GM23248 (cell line): ENCODE measurements at places on chromosomes 5 and 9. TPM values are rescaled to one million over a fixed set of nuclear protein-coding genes. Genes with fewer than 3 reads are reported as not detected.
A peak's percentile ranks its signal among the peaks of the same experiment; 100 is the strongest.

GRCh38 chr5:73759771-73760170 lies 133.8 kb downstream of the ARHGEF28 start:
- no peak for DNase-seq

CCNO gene
- 3.3 TPM in 1 of 2 replicates, not detected in the other for total RNA-seq

GRCh38 chr9:135381762-135382310 lies 97.7 kb upstream of the PPP1R26 start:
- no peak for DNase-seq

- DNase-seq: no peak
Measured at GRCh38 chr9:127051881-127052595, 70.4 kb downstream of the ANGPTL2 start.

TAF11L10 gene
- total RNA-seq: not detected in 2 replicates

- peak; percentile 15 for DNase-seq
Measured at GRCh38 chr9:1125741-1126140, 75.6 kb downstream of the DMRT2 start.

FAM81B gene
- total RNA-seq: not detected in 2 replicates

- DNase-seq: peak; percentile 64
Measured at GRCh38 chr9:16715404-16715803, 155.1 kb downstream of the BNC2 start.

GRCh38 chr5:1354576-1354975 lies 9.7 kb upstream of the CLPTM1L start:
- no peak for DNase-seq

- no peak for DNase-seq
Measured at GRCh38 chr9:127188396-127188795, 66.0 kb upstream of the ANGPTL2 start.

DNA sequence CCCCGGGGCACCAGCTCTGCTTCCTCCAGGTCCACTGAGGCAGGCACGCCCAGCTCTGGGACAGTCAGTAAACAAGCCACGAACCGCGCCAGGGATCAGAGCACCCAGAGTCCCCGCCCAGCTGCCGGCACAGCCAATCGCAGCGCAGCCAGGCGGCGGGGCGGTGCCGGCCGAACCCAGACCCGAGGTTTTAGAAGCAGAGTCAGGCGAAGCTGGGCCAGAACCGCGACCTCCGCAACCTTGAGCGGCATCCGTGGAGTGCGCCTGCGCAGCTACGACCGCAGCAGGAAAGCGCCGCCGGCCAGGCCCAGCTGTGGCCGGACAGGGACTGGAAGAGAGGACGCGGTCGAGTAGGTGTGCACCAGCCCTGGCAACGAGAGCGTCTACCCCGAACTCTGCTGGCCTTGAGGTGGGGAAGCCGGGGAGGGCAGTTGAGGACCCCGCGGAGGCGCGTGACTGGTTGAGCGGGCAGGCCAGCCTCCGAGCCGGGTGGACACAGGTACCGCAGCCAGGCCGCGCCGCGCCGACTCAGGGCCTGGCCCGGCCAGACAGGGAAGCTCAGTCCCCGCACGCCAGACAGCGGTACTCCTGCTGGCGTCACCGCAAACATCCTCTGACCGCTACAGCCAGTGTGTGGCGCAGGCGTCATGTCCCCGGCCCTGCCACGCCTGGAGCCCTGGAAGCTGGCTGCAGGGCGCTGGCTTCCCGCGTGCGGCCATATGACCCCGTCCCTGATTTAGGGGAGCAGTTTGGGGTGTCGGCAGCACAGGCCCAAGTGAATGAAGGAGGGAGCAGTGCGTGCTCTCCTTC lies at the start of gene CTSL:
Gene CTSL (plus strand): TSS at position 220 of the 810 bp plus-strand sequence. CDS start 1,485 bp downstream, outside the sequence.
- peak; percentile 95 for DNase-seq

ZNF300 gene
- total RNA-seq: 2.0 and 5.1 TPM in 2 replicates

GRCh38 chr9:137353223-137354152 lies 51.4 kb upstream of the NRARP start:
- no peak for DNase-seq

LCN15 gene
- total RNA-seq: not detected in 2 replicates

GHR gene
- 0.51 and 1.5 TPM in 2 replicates for total RNA-seq

GRCh38 chr9:92611621-92612285 lies 58.2 kb downstream of the IPPK start:
- no peak for DNase-seq

CARD9 gene
- total RNA-seq: 0.11 TPM in 1 of 2 replicates, not detected in the other

CER1 gene
- not detected in 2 replicates for total RNA-seq

DNA sequence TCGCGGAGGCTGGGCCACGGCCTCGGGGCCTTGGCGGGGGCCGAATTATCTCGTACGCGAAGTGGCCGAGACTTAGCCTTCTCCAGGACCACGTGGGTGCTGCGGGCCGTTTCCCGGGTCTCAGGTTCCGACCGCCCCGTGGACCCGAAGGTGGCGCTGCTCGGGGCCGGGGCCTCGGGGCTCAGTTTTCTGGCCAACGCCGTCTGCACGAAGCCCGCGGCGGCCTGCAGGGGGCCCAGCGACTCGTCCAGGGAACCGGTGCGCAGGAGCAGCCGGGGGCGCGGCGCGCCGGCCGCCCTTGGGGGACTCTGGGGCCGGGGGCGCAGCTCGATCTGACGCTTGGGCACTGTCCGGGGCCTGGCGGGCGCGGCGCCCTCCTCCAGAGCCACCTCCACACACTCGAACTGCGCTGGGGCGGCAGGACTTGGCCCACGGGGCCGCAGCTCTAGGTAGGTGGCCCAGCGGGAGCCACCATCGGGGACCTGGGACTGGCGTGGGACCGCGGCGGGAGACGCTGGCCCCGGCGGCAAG lies 716 bp downstream of the PROB1 start:
- peak; percentile 77 for DNase-seq

GRCh38 chr9:124441291-124441690 lies 9.0 kb upstream of the ADGRD2 start:
- DNase-seq: no peak

DNA sequence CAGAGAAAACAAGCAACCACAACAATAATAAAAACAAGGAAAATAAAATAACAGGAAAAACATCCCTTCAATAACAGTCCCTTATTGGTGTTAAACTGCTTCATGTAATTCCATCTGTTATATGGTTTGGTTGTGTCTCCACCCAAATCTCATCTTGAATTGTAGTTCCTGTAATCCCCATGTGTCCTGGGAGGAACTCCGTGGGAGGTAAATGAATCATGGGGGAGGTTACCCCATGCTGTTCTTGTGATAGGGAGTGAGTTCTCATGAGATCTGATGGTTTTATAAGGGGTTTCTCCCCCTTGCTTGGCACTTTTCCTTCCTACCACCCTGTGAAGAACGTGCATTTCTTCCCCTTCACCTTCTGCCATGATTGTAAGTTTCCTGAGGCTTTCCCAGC lies 369.8 kb downstream of the TMEM232 start:
- DNase-seq: peak; percentile 54

DNA sequence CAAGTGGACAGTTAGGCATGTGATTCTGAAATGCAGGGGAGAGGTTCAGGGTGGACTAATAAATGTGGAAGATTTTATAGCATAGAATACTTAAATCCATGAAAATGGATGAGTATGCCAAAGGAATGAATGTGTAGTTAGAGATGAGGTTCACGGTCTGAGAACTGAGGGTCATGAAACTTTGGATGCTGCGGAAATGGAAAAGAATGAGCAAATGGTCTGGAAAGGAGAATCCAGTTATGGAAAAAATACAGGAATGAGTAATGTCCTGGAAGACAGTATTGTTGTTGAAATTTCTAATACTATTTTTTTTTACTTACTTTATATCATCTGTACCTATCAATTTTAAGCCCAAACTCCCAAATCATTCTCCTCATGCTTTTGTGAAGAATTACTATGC lies 2369.4 kb downstream of the MAT2B start:
- no peak for DNase-seq

DNA sequence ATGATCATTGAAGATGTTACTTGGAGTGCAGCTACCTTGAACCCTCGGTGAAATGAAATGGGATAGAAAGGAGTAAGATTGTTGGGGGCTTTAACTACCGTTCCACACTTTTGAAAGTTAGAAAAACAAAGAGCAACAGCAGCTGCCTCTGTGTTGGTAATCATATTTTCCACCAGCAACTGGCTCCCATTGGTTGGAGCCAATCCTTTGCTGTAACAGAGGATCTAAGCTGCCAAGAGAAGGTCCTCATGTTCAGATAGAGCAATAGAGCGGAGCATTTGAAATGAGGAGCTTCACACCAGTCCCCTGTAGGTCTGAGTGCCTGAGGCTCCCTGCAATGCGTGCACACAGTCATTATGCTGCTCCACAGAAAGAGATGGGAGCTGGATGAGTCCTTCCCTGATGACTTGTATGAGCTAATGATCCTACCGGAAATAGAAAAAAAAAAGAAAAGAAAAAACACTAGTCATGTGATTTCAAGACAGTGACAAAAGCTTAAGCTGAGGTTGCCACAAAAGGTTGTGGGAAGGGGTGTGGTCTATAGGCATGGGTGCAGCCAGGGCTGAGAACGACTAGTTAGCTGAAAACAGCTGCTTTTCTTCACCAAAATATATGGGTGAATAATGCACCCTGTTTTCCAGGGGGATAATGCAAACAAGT lies 300.7 kb downstream of the MLLT3 start:
- DNase-seq: peak; percentile 36

DNA sequence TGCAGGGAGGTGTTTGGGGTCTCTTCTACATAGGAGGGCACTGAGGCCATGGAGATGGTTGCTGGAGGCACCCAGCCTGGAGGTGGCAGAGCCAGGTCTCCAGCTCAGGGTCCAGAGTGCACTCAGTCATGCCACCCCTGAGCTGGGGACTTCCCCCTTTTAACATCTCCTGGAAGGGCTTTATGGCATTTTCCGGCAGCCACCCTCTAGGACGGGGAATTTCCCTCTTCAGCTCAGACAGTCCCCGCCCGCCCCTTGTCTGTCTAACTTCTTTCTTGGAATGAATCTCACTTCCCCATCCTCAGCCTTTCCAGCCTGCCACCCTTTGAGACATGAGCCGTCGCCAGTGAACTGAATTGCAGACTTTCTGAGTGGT lies 49.9 kb downstream of the COL15A1 start:
- no peak for DNase-seq

- peak; percentile 70 for DNase-seq
Measured at GRCh38 chr5:101534491-101535110, 631.5 kb upstream of the ST8SIA4 start.
